ENCODE measurements at places on chromosomes 5 and 9. TPM values are rescaled to one million over a fixed set of nuclear protein-coding genes. Genes with fewer than 3 reads are reported as not detected.

The SOX30 gene
- not detected for total RNA-seq

The OBP2B gene
- total RNA-seq = not detected

The CATSPER3 gene
- 0.12 TPM for total RNA-seq

The PLPP7 gene
- total RNA-seq = 7.9 TPM

The PDGFRB gene
- 160 TPM for total RNA-seq

The LCP2 gene
- total RNA-seq = 0.25 TPM

The PCDHA1 gene
- total RNA-seq = under 0.01 TPM

The PCDHAC2 gene
- total RNA-seq = 1.9 TPM

The ELOVL7 gene
- total RNA-seq = under 0.01 TPM

The C5 gene
- total RNA-seq = 8.0 TPM

The CLTB gene
- total RNA-seq = 89.4 TPM

The SLC6A19 gene
- not detected for total RNA-seq

The RHOBTB3 gene
- total RNA-seq = 220 TPM

The NRARP gene
- total RNA-seq = 0.12 TPM

The CARD6 gene
- 5.9 TPM for total RNA-seq

The SSNA1 gene
- 60.9 TPM for total RNA-seq

The TMEM174 gene
- not detected for total RNA-seq

The RNF44 gene
- 1.00 TPM for total RNA-seq

The KCTD16 gene
- total RNA-seq = 1.00 TPM

The AGXT2 gene
- not detected for total RNA-seq

The CAMK4 gene
- total RNA-seq = 10.8 TPM

The SETX gene
- total RNA-seq = 78.5 TPM

The LMBRD2 gene
- total RNA-seq = 15.1 TPM

The LURAP1L gene
- total RNA-seq = 24.5 TPM

The TAF11L5 gene
- not detected for total RNA-seq

The SPATA31E1 gene
- total RNA-seq = under 0.01 TPM

The PCDHA4 gene
- 0.11 TPM for total RNA-seq

The SPINK7 gene
- not detected for total RNA-seq

The TRIM36 gene
- 2.4 TPM for total RNA-seq

The RANBP6 gene
- 33.4 TPM for total RNA-seq

The SAPCD2 gene
- 7.1 TPM for total RNA-seq

The MSMP gene
- not detected for total RNA-seq

The CEMIP2 gene
- total RNA-seq = 90.1 TPM

The SHISAL2B gene
- total RNA-seq = not detected

The MSH3 gene
- total RNA-seq = 16.0 TPM

The MAMDC2 gene
- 2.4 TPM for total RNA-seq

The LCN15 gene
- not detected for total RNA-seq

The MAML1 gene
- 6.2 TPM for total RNA-seq

The PCDHGC4 gene
- 2.4 TPM for total RNA-seq

The C5orf52 gene
- not detected for total RNA-seq

The GRXCR2 gene
- total RNA-seq = not detected

The PCDHA11 gene
- 0.22 TPM for total RNA-seq

The TRPM6 gene
- total RNA-seq = under 0.01 TPM

The GAPVD1 gene
- total RNA-seq = 63.9 TPM

The GABRA1 gene
- not detected for total RNA-seq

The ZNF883 gene
- total RNA-seq = 2.2 TPM

All from uterine smooth muscle cell (primary cell).